M059J (cell line): ENCODE measurements at places on chromosomes 7 and 10.

GRCh38 chr10:70255329-70256299 lies 22.4 kb upstream of the PPA1 start:
- peak; percentile 35 for DNase-seq

DNA sequence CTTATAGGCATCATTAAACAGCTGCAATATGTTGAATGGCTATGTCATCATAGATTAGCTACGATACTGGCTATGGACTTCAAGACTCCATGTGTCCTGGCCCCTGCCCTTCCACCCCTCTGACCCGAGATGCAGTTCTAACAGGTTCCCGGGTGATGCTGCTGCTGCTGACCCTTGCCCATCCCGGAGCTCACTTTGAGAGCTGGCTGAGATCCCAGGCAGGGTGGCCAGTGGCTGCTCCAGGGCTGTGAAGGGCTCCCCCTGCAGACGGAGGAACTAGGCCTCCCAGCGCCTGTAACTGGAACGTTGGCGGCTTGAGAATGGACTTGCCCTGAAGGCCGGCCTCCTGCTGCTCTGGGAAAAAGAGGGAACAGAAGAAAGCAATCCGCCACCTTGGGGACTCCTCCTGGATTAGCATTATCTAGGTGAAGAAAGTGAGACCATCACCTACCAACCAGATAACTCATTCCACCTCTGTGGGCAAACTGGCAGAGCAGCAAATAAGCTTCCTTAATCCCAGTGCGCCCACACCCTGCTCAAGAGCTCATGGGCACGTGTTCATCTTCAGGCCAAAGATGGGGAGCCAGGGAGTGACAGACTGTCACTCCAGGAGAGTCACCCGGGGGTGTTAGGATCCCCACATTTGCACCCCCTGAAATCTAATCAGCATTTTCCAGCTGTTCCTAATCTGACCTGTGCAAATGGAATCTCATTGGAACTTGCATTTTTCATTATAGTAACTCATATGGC lies 56.8 kb downstream of the PARP12 start:
- peak; percentile 25 for DNase-seq

DNA sequence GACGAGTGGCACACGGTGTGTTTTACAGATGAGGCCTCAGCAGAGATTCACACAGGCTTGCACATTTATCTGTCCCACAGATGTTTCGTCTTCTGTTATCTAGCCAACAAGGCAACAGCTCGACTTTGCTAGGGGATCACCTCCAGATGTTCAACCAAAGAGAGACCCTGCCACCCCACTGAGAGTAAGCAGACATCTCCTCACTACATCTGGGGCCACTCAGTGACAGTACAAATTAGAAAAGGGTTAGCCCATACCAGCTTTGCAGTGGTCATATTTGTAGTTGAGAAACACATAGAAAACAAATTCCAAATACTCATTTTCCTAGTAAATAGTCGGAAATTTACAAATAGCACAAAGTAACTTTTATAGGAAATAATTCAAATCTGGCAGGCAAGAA lies 164.2 kb downstream of the HDAC9 start:
- DNase-seq = no peak

GRCh38 chr7:102241431-102241830 lies 45.2 kb upstream of the SH2B2 start:
- no peak for DNase-seq
